ENCODE measurements at places on chromosomes 5 and 9.

GRCh38 chr9:36051317-36051716 is 14.6 kb downstream of the RECK start:
- no peak for DNase-seq

DNA sequence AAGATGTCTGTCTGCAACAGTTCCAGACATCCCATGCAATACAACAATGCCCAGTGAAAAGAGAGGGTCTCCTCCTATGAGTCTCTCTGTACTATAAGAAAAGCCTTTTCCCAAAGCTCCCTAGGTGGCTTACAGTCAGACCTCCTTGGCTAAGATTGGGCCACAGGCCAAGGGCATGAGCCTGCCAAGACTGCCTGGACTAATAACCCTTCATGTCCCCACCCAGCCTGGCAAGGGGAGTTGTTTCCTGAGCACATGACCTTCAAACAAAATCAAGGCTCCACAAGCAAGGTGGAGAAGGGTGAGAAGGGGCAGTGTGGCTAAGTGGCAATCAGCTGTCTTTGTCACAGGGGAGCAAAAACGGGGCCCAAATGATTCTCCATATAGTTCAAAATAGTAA is 75.6 kb upstream of the ZSWIM6 start:
- DNase-seq: peak; percentile 15

DNA sequence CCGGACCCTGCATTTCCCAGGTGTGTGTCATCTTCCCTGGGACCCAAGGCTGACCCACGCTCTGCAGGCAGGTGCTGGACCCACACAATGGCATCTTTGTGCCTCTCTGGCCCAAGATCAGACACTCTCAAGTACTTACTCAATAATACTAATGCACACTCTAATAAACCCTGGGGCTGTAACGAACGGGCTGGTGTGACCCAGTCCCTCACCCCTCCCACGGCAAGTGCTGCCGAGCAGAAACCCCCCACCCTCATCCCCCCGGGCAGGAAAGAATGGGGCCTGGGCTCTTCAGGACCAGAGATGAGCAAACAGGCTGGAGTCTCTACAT is 1.1 kb upstream of the OBP2B start:
- DNase-seq: no peak

- no peak for DNase-seq
Observed at GRCh38 chr5:169814522-169814921, 165.8 kb downstream of the INSYN2B start.

GRCh38 chr5:160291467-160291866 is 20.9 kb downstream of the CCNJL start:
- no peak for DNase-seq

GRCh38 chr5:172958331-172959046 is 735 bp upstream of the RPL26L1 start:
- no peak for DNase-seq

GRCh38 chr9:117307701-117308100 is 107.2 kb downstream of the ASTN2 start:
- no peak for DNase-seq

GRCh38 chr9:121336665-121337064 is 33.4 kb downstream of the STOM start:
- DNase-seq: no peak

- DNase-seq: no peak
Observed at GRCh38 chr9:4117835-4118610, 181.8 kb downstream of the GLIS3 start.

GRCh38 chr5:89324990-89325389 is 442.0 kb upstream of the MEF2C start:
- DNase-seq: no peak

GRCh38 chr9:75101004-75101588 is 12.8 kb downstream of the OSTF1 start:
- DNase-seq: no peak

DNA sequence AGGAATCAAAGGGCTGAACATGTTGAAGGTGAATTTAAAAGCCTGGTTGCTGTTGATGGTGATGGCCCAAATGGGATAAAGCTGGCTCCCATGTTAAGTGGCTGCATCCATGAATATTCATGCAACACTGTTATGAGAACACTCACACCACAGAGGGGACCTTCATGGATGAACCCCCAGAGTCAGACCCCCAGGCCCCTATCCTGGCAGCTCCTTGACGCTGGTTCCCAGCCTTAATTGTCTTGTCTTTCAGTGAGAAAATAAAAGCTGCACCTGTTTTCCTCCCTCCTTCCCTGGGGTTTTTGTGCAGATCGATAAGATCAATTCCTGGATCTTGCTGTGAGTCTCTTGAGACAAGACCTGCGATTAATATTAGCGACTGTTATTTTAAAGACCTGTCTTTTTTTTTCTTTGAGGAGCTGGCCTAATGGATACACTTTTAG is 371.7 kb downstream of the ICE1 start:
- no peak for DNase-seq

- no peak for DNase-seq
Observed at GRCh38 chr9:126885131-126885641, 24.7 kb downstream of the ZBTB34 start.

DNA sequence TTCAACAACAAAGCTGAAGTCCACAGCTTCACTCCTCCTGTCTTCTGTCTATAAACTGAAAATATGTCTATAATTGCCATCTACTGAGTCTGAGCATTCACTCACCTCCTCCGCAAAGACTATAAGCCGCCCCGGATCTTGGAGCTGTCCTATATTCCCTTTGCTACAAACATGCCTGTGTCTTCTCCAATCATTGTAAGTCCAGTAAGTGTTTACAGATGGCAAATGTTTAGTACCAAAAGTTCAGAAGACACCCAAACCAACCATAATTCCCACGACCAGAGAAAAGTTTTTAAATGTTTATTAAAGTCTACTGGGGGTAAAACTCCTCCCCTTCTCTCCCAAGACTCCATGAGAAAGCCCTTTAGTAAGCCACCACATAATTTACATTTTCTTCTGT is 80.9 kb downstream of the EBF1 start:
- no peak for DNase-seq

DNA sequence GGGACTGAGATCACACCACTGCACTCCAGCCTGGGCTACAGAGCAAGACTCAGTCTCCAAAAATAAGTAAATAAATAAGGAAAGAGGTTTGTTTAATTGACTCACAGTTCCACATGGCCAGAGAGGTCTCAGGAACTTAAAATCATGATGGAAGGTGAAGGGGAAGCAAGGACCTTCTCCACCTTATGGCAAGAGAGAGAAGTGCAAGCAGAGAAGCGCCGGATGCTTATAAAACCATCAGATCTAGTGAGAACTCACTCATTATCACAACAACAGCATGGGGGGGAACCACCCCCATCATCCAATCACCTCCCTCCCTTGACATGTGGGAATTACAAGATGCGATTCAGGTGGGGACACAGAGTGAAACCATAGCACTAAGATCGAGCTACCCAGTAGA is 22.8 kb upstream of the RGMB start:
- DNase-seq: no peak

GRCh38 chr9:119963798-119964372 is 594.6 kb upstream of the BRINP1 start:
- peak; percentile 91 for DNase-seq

GRCh38 chr5:103385722-103386121 is 127.2 kb downstream of the MACIR start:
- DNase-seq: no peak

DNA sequence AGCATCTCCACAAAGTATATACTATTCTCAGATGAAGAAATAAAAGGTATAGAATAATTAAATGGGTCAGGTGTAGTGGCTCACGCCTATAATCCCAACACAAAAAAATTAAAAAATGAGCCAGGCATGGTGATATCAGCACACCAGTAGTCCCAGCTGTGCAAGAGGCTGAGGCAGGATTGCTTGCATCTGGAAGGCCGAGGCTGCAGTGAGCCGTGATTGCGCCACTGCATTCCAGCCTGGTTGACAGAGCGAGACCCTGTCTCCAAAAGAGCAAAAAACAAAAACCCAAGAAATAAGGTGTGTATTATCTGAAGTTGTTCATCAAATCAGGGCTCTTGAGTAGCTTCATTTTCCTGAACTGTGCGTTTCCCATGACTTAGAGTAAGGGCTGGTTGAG is 83.2 kb upstream of the MYO10 start:
- no peak for DNase-seq

- no peak for DNase-seq
Observed at GRCh38 chr5:91139572-91140200, 243.4 kb downstream of the ARRDC3 start.

DNA sequence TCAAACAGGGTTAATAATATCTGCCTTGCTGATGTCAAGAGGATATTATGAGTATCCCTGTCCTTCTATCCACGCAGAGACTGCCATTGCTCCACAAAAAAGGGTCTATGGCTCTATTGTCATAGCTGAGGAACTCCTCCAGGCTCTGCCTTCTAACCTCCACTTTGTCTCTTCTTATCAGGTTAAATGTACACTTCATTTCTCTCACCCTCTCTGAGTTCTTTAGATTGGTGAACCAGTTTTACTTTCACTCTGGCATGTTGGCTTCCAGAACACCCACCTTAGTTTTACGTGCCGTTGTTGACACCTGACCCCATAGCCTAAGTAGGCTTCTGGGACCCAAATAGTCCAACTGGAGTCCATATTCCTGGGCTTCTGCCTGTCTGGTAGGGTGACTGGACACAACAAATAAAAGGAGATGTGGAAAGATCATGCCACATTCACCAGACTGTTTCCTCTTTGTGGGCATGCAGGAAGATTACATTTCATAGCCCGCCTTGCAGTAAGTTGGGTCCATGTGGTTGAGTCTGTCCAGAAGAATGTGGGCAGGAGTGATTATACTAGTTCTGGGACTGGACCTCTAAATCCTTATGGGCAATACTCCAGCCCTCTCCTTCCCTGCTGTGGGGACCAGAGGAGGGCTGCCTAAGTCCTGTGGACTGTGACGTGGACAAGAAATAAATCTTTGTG is 350.4 kb upstream of the CLINT1 start:
- no peak for DNase-seq

DNA sequence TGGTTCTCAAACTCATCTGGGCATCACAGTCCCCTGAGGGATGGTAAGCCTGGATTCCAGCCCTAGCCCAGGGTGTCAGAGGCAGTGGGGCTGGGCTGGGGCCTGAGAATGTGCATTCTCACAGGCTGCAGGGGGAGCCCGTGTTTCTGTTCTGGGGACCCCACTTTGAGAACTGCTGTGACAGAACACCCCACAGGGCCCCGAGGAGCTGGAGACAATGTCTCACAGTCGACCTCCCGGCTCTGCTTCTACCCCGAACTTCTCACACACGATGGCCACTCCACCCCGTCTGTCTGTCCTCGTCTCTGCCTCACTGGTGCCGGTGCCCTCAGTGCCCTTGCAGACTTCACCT is 130.0 kb downstream of the CACNA1B start:
- DNase-seq: no peak

- no peak for DNase-seq
Observed at GRCh38 chr5:95731571-95732554, 727 bp downstream of the RHOBTB3 start.

GRCh38 chr9:70255486-70255885 is 3.3 kb upstream of the SMC5 start:
- DNase-seq: no peak

GRCh38 chr9:124351672-124352468 is 63.4 kb downstream of the PSMB7 start:
- no peak for DNase-seq

GRCh38 chr5:117888688-117889087 is 1099.7 kb downstream of the DTWD2 start:
- DNase-seq: no peak

GRCh38 chr5:88393042-88393441 is 124.4 kb upstream of the TMEM161B start:
- DNase-seq: no peak

- DNase-seq: no peak
Observed at GRCh38 chr9:12776513-12777055, 1.8 kb downstream of the LURAP1L start.

GRCh38 chr5:5037674-5038073 is 102.5 kb upstream of the ADAMTS16 start:
- no peak for DNase-seq

GRCh38 chr5:82234885-82235284 is 43.3 kb downstream of the RPS23 start:
- DNase-seq: no peak

- DNase-seq: no peak
Observed at GRCh38 chr9:70679845-70680244, 265.4 kb upstream of the KLF9 start.

DNA sequence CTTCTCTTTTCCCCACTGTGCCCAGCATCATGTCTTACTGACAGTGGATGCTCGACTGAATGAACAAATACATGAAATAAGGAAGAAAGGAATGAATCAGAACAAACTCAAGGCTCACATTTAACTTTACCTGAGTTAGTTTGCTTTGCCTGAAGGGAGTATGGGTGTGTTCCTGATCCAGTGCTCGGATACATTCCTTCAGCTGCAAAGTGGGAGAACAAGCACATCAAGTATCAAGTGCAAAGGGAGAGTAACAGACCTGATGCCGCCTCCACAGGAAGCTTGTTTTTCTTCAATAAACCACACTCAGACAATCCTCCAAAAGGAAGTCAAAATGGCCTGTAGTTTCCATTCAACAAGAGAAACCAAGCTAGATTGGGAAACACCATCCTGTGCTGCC is 66.1 kb downstream of the KIF24 start:
- DNase-seq: no peak

- no peak for DNase-seq
Observed at GRCh38 chr9:134619448-134619982, 22.1 kb upstream of the COL5A1 start.

GRCh38 chr5:97844797-97845196 is 661.8 kb upstream of the RIOK2 start:
- DNase-seq: no peak

DNA sequence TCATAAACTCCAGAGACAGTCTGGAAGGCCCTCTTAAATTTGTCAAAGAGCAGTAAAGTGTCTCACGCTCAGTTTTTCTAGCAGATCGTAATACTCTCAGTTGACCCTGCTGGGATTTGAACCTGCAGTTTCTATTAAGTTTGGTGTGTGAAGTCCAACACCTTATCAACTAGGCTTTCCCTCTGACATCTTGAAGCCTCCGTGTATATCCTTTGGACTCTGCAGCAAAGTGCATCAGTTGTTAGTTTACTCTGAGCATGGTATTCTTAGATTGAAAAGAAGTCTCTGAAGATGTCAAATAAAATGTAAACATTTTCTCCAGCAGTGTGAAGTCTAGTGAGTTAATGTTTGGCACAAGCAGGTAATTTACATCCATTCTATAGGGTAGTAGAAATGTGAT is 2.4 kb downstream of the FUBP3 start:
- DNase-seq: no peak

DNA sequence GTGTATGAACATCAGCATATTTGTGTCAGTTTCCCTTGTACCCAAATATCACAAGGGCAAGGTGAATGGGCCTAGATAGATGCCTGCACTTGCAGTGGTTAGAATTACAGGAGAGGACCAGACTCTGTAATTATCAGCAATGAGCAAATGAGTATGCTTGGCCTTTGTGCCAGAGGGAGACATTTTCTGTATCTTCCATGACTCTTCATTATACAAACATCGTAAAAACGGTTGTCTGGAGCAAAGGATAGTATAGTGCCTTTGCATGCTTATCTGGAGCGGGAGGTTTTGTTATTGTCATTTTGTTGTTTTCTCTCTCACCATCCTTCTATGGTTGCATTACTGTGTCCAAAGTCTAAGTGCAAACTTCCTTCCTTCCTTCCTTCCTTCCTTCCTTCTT is 1568.5 kb upstream of the NUDT12 start:
- no peak for DNase-seq

All from AG09319 (cell line).